ENCODE measurements at places on chromosomes 3 and 15. TPM values are rescaled to one million over a fixed set of nuclear protein-coding genes. Genes with fewer than 3 reads are reported as not detected.

Gene KLF15
- total RNA-seq = 0.56 TPM

Gene OR5K2
- not detected for total RNA-seq

Gene RAD51
- total RNA-seq = 18.4 TPM

Gene VEPH1
- total RNA-seq = 0.37 TPM

Gene PLIN1
- 0.17 TPM for total RNA-seq

Gene PLCB2
- total RNA-seq = 0.77 TPM

Gene CCR8
- total RNA-seq = not detected

Gene FGF12
- total RNA-seq = 0.81 TPM

All from A549 treated with Mapracorat at 1 μM for 4 hours (cell line).